NCI-H1092 (cell line): ENCODE measurements at places on chromosomes 11 and 22.

DNA sequence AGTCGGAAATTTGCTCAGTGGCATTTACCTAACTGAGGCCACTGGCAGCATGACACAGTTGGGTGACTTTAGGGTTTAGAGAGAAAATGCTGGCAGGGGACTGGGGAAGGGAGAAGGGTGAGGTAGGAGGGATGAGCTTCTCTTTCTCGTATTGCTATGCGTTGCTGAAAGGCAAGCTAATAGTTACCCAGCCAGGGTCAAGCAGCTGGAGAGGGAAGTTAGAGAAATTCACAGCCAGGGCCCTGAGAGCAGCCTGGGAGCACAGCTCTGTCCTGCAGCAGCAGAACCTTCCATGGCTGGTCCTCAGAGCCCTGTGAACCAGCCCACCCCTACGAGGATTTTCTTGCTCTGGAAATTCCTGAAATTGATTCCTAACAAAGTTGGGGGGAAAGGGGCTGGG is 679.6 kb downstream of the NTM start:
- DNase-seq: no peak

DNA sequence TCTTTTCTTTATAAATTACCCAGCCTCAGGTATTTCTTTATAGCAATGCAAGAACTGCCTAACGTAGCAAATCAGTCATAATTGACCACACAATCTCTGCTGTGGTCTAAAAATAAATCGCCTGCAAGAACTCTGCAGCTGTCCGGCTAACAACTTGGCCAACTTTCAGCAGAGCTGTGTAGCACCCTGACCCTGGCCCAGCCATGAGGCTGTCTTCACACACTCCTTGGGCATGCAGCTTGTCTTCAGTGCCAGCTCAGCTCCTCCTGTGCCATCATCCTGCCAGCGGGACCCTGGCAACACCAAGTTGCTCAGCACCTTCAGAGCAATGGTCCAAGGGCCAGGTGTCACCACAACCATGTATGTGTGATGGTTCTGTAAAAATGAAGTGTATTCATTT is 355.6 kb downstream of the OPCML start:
- DNase-seq: no peak

DNA sequence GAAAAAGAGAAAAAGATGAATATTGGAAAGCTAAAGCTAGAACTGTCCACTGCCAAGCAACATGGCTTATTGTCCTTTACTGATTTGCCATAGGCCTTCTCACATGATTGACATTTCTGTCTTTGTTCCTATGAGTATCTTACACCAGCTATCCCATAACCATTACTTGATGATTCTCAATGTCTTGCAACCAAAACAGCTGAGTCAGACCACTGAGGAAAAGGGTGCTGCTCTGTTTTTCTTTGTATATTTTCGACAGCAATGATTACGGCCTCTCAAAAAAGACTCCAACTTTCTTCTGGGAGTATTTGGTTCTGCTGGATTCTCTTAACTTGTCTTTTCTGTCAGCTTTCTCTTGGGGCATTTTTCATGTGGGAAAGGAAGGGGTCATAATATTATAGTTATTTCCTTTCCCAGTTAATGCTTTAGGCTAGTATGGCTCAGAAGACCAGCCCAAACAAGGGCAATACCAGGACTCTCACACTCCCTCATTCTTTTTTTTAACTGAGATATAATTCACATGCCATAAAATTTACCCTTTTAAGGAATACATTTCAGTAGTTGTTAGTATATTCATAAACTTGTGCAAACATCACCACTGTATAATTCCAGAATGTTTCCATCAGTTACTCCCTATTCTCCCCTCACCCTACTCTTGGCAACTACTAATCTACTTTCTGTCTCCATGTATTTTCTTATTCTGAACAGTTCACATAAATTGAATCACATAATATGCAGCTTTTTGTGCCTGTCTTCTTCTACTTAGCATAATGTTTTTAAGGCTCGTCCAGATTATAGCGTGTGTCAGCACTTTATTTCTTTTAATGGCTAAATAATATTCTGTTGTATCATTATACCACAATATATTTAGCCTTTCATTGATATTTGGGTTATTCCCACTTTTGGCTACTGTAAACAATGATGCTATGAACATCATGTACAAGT is 31.1 kb upstream of the FAR1 start:
- no peak for DNase-seq

DNA sequence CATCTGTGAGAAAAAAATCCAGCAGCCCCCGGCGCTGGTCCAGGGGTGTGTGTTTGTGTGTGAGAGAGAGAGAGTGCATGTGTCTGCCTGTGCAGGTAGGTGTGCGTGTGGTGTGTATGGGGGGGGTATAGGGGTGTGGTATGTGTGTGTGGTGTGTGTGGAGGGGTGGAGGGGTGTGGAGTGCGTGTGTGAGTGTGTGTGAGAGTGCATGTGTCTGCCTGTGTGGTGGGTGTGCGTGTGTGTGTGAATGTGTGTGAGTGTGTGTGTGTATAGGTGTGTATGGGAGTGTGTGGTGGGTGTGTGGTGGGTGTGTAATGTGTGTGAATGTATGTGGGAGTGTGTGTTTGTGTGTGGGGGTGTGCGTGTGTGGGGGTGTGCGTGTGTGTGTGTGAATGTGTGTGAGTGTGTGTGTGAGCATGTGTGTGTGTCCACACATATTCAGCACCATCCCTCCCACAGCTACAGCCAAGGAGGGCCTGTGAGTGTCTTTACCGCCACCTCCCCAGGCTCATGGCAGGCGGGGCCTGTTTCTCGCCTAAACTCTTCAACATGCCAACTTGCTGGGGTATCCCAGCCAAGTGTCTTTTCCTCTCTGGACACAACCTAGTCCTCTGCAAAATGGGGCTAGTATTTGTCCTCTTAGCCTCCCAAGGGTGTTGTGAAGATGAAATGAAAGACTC is 11.9 kb downstream of the LMO1 start:
- no peak for DNase-seq

GRCh38 chr22:19797086-19798002 is 36.8 kb downstream of the TBX1 start:
- no peak for DNase-seq

DNA sequence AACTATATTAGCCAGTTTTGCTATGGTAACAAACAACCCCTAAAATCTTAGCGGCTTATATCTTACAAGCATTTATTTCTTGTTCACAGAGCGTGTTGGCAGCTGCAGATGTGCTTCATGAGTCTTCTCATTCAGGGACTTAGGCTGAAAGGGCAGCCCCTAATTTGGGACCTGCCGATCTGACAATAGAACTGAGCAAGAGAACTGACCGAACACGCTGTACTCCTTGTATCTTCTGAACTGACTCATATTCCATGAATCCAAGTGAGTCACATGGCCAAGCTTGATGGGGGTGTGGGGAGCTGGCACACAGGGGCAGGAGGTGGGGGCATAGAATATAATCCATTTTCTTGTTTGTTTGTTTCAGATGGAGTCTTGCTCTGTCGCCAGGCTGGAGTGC is 481.7 kb upstream of the CADM1 start:
- no peak for DNase-seq

DNA sequence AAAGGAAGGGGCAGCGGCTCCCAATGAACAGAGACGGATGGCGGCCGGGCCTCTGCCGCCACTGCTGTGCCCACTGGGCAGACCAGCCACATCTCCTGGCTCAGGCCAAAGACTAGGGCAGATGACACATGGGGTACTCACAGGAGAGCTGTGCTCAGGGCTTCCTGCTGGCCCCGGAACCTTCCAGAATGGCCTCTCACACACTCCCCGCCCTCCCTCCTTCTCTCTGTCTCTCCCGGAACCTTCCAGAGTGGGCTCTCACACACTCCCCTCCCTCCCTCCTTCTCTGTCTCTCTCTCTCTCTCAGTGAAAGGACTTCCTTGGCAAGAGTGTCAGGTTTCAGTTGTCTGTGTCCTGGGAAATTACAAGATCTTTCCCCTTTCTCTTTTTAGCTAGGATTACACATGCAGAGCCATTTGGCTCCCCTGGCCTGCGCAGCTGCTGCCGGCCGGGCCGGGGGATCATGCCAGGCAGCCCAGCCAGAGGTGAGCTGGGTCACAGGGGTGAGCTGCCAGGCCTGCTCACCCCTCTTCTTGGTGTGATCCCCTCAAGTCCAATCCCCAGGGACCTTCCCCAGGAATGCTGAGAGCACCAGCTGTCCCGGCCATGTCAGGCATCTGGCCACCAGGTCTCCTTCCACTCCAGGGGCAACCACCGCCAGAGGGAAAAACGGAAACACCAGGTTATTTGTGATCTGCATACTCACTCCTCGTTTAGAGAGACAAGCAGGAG is 45.3 kb upstream of the ADA2 start:
- no peak for DNase-seq

- no peak for DNase-seq
These were observed 51.0 kb downstream of the ANO1 start for GRCh38 chr11:70129051-70129592.

DNA sequence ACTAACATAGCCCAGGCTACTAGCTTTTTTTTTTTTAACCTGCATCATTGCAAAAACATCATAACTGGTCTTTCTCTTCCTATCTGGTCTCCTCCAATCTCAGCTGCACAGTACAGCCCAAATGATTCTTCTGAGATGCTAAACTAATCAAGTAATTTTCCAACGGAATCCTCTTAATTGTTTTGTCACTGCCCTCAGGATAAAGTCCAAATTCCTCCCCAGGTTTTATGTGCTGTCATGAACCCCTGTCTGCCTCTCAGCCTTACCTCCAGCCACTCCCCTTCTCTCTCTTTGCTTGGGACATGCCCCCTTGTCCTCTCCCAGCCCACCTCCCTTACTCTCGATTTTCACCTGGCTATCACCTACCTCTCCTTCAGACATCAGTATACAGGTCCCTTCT is 12.5 kb downstream of the APBB1 start:
- no peak for DNase-seq

GRCh38 chr11:26478710-26479109 is 93.4 kb downstream of the MUC15 start:
- DNase-seq: no peak
